ENCODE measurements at places on chromosomes 13 and 19.

DNA sequence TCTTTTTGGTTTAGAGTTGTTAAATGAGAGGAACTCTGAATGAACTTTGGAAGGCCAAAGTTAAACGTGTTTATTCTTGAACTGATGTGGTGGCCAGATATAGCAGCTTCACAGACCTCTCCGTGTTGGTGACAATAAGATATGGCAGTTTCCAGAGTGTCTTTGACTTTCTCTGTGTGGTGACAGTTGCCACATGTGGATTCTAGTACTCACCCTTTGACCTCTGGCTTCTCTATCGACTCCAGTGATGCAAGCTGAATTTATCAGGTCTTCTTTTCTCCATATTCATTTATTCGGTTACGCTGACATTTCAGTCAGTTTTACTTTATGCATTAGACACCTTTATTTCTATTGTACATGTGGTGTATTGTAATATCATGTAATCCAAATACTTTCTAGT is 1469.5 kb downstream of the SLITRK1 start:
- DNase-seq: no peak

DNA sequence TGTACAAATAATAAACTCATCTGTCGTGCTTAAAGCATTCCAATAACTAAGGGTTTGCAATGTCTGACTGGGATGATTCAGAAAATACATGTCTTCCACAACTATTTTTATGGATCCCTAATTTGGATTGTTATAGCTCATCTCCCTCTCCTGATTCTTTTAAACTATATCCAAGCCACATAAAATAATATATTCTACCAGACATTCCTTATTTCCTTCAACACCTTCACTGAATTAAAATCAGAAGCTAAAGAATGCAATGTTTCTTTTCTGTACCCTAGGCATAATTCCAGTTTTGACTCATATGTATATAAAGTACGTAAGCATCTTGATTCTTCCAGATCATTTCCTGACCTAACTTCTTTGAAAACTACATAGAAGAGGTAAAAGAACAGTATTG is 420.4 kb downstream of the EFNB2 start:
- no peak for DNase-seq

- DNase-seq: peak; percentile 49
Observed at GRCh38 chr19:15379999-15380647, 536 bp upstream of the AKAP8 start.

- DNase-seq: no peak
Observed at GRCh38 chr19:46601318-46602224, at the start of gene CALM3. Gene CALM3, plus strand, starts transcription at chr19:46601330. Its CDS starts 105 bp downstream, at chr19:46601435.
